ENCODE measurements at places on chromosomes 1 and 21.

DNA sequence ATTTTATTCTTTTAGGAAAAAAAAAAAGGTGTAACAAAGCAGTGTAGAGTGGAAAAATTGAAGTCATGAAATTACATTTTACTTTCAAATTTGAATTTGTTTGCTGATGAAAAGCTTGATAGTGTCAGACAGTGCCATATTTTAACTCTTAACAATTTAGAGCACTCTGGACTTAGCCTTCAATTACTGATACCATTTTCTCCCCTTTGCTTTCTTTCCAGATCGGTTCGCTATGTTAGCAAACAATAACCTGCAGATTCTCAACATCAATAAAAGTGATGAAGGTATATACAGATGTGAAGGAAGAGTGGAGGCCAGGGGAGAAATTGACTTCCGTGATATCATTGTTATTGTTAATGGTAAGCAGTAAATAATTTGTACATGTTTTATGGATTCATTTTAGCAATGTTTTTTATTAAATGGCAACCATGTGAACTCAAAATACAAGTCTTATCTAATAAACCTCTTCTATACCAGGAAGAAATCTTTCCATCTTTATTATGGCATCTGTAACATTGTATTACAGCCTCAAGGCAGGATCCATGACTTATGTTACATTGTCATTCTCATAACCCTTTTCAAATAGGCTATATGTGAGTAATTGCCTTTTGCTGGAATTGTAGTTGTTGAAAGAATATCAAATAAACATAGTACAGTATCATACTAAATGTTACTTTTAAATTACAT is 293.8 kb downstream of the NCAM2 start:
- no peak for DNase-seq

- DNase-seq = peak; percentile 22
Observed at GRCh38 chr1:178607718-178608408, 95.0 kb downstream of the TEX35 start.

DNA sequence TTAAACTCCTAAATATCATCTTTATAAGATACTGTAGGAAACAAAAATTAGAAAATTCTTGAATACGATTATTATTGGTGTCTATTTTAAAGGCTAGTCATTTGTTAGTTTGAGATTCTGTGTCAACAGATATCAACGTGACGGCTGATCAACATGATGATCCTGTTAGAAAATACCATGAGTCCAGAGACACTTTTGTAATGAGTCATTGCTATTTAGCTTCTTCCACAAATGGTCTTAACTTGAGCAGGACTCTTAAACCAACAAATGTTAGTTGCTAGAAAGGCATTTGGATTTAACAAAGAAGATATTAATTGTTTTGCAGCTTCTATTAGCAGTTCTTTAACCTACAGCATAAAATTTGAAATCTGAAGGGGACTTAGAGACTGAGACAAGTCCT is 131.2 kb downstream of the TGFB2 start:
- no peak for DNase-seq

DNA sequence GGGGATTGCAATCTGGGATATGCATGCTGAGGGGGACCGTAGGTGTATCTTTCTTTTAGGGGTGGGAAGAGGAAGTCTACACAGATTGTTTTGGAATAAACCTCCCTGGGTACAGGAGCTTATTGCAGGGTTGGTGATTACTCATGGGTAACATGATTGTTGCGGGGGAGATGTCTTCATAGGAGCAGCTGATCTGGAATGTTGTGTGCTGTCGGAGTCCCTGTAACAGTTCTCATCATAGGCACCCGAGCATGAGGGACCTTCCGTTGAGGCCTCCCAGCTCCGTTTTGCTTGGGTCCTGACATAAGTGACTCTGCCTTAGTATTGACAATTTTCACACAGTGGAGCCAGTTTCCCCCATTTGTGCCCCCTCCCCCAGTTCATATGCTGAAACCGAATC is 4.2 kb upstream of the PRXL2B start:
- DNase-seq = no peak

- DNase-seq = no peak
Observed at GRCh38 chr1:42971841-42972291, 13.2 kb upstream of the SLC2A1 start.

All from CD4-positive, alpha-beta T cell treated with Interleukin-4 for 1 hour (primary cell).